ENCODE measurements at places on chromosomes 6 and 20.

DNA sequence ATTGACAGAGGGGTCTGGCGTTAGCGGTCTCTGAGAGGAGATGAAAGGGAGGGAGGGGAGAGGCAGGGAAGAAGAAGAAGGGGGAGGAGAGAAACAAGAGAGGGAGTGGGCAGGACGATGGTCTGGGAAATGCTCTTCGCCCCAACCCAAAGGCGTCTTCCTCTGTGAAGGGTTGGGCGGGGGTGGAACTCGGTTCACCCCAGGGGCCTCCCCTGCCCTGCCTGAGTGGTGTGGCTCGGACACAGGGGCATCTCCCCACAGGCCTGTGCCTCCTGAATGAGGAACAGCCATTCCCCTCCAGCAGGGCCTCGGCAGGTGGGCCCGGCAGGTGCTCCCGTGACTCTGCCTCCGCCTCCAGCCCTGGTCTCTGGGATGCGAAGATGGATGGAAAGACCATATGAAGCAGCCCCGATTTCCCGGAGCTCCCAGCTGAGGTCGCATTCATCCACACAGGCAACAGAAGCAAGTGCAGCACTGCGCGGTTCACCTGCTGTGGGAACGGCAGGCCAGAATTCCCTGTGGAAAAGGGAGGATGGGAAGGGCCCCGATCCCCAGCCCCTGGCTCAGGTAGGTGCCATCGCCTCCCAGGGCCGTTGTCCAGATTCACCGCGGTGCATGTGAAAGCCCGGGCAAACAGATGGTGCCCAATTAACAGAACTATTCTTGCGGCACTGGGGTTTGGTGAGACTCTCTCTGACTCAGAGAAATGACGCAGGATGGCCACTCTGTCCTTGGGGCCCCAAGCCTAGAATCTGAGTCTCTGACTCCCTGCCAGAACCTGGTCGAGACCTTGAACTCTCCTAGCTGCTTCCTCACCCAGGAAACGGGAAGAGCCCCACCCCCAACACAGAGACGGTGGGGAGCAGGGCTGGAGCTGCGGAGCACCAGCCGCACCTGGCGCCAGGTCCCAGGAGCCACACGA lies 29.4 kb upstream of the RPS6KA2 start:
- peak; percentile 42 for DNase-seq

DNA sequence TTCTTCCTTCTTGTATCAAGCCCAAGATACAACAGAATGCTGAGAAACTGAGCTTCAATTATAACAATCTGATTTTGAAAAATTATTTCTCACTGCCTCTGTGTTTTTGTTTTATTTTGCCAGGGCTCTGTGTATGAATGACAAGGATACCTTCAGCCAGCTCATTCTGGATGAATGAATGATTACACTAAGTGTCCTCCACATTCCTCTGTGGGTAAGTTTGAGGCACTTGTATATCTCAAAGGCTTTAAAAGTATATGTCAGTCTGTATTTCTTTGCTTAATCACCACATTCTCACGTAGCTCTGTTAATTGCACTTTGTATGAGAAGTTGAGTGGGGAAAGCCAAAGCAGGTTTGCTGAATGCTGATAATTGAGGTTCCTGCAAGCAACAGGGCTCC lies 95.1 kb downstream of the TIAM2 start:
- DNase-seq = no peak

DNA sequence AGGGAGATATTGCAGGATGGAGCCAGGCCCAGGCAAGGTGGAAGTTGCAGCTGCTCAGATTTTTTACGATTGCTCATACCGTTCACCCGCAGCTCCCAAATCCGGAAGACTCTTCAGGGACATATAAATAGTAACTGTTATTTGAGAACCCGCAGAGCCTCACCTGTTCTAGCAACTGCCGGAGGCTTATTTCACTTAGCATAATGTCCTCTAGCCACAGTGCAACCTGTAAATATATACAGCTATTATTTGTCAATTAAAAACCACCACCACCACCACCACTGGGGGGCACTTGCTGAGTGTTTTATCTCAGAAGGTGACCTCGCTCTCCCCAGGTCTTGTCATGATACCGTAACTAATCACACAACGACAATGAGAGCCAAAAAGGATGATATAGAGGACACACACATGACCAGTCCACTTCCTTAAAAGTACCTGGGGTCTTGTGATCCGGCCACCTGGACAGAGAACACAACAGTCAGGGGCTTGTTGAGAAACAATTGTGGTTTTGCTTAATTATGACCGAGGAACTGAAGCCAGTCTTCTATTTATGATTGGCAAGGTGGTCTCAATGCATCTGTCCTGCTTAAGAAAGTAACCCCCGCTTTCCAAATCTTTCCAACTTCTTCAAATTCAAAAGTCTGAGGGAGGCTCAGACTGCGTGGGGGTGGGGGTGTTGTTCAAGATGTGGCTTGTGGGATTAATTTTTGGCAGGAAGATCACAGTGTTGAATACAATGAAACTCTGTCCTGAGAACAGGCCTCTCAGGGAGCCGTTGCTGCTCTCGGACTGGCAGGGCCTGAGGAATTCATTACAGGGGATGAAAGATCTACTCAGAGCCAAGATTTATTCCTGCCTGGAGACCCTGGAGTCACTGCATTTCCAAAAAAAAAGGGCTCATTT lies 107.7 kb upstream of the PRND start:
- peak; percentile 46 for DNase-seq

GRCh38 chr6:52417675-52418111 lies 2.4 kb upstream of the EFHC1 start:
- DNase-seq = peak; percentile 65

DNA sequence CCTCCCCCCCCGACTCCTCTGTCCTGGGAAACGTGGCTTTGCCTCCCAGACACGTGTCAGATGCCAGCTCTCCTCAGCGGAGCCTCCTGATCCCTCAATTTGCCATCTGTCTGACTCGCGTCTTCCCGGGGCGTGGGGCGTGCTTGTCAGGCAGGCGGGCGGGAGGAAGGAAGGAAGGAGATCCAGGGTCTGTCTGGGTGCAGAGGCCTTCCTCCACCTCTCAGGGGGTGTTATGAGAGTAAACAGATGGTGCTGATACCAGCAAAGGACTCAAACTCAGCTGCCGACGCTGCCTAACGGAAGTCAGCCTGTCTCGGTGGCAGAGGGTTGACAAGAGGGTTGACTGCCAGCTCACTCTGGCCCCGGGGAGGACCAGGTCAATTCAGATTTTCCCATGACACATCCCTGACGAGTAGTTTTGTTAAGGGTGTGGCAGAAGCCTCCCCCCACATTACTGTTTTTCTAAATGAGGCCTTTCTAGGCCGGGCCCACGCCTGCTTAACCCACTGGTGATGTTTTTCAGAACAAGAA lies 17.0 kb downstream of the UQCC2 start:
- peak; percentile 74 for DNase-seq

DNA sequence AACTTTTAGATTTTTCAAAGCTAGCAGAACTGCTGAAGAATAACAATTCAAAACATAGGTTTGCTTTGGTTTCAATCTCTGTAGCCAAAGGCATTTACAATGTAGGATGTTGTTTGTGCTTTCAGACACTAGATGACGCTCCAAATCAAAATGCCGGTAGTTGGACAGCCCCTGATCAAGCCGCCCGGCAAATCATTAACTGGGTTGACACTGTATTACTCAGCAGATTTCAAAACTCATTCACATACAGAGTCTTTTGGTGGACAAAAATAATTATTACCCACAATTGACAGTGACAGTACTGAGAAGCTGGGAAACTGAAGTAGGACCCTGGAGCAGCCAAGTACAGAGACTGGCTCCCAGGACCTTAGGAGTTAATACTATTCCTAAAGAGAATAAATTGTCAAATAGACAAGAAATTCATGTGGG lies 21.3 kb upstream of the HFE start:
- DNase-seq = peak; percentile 86

DNA sequence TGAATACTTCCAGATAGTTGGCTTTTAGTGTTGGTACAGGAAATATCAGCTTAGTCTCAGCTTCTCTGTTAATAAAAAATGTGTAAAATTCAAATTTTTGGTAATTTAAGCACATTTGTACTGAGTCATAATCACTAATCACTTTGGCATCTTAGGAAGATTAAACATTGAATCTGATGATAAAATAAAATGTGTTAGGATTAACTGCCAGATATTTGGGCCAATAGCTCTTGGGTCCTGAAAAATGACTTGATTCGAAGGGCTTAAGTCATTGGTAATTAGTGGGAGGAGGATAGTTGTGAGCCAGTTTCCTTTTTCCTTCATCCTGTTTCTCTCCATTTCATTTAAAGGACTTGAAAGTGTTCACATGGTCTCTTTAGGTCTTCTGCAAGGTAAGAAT lies 426.1 kb downstream of the RFPL4B start:
- DNase-seq = peak; percentile 86

GRCh38 chr20:44552050-44552449 lies 30.2 kb upstream of the SERINC3 start:
- no peak for DNase-seq

- peak; percentile 6 for DNase-seq
Measured at GRCh38 chr6:97524811-97525210, 241.8 kb upstream of the MMS22L start.

DNA sequence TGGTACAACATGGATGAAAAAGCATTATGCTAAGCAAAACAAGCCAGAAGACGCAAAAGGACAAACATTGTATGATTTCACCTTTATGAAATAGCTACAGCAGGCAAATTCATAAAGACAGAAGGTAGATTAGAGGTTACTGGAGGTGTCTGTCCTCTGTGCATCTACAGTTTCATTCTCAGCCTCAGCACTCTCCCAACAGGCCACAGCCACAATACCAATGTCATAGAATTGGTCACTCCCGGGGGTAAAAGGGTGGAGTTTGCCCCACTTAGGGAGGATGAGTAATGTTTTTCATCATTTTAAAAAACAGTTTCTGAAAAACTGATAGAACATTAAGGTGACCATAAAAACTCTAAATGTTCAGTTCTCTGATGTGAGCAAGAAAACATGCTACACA lies 17.2 kb upstream of the TMX4 start:
- no peak for DNase-seq

GRCh38 chr6:5378331-5378730 lies 117.0 kb downstream of the FARS2 start:
- DNase-seq = no peak

Measured in fibroblast of skin of right biceps (primary cell).